ENCODE measurements at places on chromosomes 6 and 20.

GRCh38 chr6:35725081-35725708, 11.6 kb upstream of the ARMC12 start:
- DNase-seq = no peak

GRCh38 chr20:36830791-36831691, 44.9 kb upstream of the TLDC2 start:
- peak; percentile 71 for DNase-seq

DNA sequence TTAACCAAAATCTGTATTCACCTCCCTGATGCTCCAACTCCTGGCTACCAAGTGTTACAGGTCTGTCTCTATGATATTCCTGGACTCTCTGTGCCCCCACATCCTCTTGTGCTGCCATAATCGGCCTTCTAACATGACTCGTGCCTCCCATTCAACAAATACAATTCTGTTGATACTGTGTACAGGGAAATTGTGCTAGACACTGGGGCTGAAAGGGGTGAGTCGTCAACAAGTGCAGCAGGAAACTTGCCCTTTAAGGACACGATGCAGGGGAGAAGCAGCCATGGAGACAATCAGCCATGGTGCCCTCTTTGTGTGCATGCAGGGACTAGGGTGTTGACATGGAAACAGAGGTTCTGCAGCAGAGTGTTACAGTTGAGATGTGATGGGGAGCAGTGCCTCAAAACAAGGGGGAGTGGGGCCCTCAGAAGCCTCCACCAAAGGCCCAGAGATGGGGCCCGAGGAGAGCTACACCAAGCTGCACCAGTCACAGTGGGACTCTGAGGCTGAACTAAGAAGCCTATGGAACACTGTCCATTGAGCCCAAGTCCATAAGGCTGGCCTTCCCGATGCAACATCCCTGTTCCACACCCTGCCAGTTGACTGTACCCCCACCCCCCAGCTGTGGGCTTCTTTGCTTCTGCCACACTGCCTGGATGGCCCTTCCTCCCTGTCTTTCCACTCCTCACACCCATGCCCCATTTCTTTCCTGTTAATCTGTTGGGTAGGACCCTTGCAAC, 3.1 kb downstream of the PCED1A start:
- no peak for DNase-seq

- DNase-seq = no peak
These were observed 134.2 kb downstream of the PLCB4 start for GRCh38 chr20:9203081-9203447.

Data from left lung (tissue), 14 donors.